ENCODE measurements at places on chromosomes 2 and 18. TPM values are rescaled to one million over a fixed set of nuclear protein-coding genes. Genes with fewer than 3 reads are reported as not detected.

ADAM23 gene
- total RNA-seq: 105 TPM

CARF gene
- total RNA-seq: 27.5 TPM

TUBB8B gene
- total RNA-seq: not detected

ABCG8 gene
- total RNA-seq: 3.9 TPM

SERPINB7 gene
- total RNA-seq: not detected

RNF152 gene
- total RNA-seq: 39.0 TPM

SLC16A14 gene
- total RNA-seq: 24.6 TPM

POTEF gene
- total RNA-seq: not detected

ONECUT2 gene
- total RNA-seq: 2.8 TPM

AGXT gene
- not detected for total RNA-seq

SNED1 gene
- 47.7 TPM for total RNA-seq

INO80B gene
- total RNA-seq: 54.5 TPM

SFTPB gene
- not detected for total RNA-seq

EHD3 gene
- 108 TPM for total RNA-seq

PRKD3 gene
- total RNA-seq: 20.4 TPM

EPG5 gene
- 38.5 TPM for total RNA-seq

ZNF396 gene
- total RNA-seq: 2.8 TPM

RGPD4 gene
- not detected for total RNA-seq

NEU2 gene
- total RNA-seq: not detected

APOB gene
- total RNA-seq: 0.16 TPM

MTCL1 gene
- total RNA-seq: 67.8 TPM

ATP9B gene
- 90.4 TPM for total RNA-seq

LHCGR gene
- 0.23 TPM for total RNA-seq

COL5A2 gene
- 37.0 TPM for total RNA-seq

MPP4 gene
- 0.65 TPM for total RNA-seq

UGT1A8 gene
- total RNA-seq: not detected
